CD8-positive, alpha-beta memory T cell (primary cell): ENCODE measurements at places on chromosomes 3 and 15. TPM values are rescaled to one million over a fixed set of nuclear protein-coding genes. Genes with fewer than 3 reads are reported as not detected.

TXNRD3 gene
- polyA plus RNA-seq = 1.3 TPM

DNA sequence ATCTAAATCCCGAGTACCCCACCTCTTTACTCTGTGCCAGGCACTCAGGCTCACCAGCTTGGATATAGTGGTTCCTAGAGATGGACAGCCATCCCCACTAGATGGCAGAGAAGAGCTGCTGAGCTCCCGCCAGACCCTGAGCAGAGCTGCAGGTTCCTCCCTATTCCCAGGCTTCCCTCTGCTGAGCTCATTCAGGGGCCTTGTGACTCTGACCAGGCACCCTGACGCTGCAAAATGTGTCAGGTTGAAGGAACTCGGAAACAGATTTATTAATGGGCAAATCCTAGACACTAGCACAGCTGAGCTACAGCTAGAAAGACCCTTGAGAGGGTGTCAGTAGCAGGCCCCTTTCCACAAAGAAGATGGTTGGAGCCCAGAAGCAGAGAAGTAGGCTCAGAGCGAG, 38.2 kb upstream of the RHO start:
- peak; percentile 46 for DNase-seq

DNA sequence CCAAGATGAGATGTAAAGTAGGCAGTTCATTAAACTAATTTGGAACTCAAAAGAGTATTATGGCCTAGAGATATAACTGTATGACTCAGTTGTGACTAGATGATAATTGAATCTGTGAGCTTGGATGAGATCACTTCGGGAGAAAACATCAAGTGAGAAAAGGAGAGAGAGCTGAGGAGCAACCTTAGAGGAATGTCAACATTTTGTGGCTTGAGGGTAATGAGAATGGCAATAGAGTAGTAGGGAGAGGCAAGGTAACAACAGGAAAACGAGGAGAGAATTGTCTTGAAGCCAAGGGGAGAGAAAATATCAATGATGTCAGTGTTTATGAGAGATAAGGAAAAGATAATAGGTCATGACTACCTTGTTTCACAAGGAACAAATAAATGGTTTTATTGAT, 580.2 kb downstream of the NLGN1 start:
- no peak for DNase-seq

LRRC31 gene
- not detected for polyA plus RNA-seq
